Vagina (tissue), 2 donors: ENCODE measurements at places on chromosomes 5 and 9.

DNA sequence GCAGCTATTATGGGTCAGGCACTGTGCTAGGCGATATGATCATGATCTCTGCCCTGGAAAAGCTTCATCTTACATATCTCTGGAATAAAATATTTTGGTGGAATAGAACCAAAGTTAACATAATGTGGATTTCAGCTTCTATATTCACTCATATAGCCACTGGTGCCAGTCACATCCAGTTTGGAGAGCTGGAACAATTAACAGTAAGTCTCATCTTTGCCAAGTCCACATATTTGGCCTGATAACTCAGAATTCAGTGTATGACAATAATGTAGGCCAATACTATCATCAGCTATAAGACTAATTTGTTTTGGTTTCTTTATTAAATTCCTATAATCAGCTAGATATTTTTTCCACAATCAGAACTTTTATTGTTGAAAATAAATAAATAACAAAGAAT, 5.9 kb upstream of the FAM13B start:
- DNase-seq, result no peak
- H3K36me3 ChIP-seq, result no peaks in the 10 kb centered on the region
- H3K4me1 ChIP-seq, result peaks cover 7% of the 10 kb centered on the region
- H3K27ac ChIP-seq, result no peak overlapping the region
- H3K27me3 ChIP-seq, result no peaks in the 10 kb centered on the region
- no peak overlapping the region for H3K4me3 ChIP-seq

DNA sequence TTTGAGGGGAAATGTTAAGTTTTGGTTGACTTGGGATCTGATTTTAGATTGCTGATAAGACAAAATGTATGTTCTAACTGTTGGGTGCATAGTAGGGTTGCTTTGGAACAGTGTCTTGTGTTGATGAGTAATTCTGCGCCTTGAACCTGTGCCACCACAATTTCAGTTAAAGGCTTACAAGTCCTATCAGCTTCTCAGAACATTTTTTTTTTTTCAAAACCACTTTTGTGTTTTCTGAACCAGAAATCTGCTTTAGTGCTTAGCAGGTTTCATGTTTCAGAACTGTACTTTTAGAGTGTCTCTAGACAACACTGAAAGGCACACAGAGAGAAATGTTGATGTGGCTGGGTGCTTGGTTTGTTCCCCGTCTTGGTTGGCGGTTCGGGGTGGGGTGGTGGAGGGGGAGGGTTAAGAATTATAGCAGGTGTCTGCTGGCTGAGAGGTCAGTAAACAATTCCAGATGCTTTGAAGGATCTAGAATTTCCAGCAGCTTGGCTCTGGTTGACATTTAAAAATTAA, 84.6 kb downstream of the ANKRD55 start:
- no peak overlapping the region for H3K27ac ChIP-seq
- H3K27me3 ChIP-seq, result no peaks in the 10 kb centered on the region
- DNase-seq, result no peak
- no peak overlapping the region for H3K4me3 ChIP-seq
- H3K36me3 ChIP-seq, result no peaks in the 10 kb centered on the region

DNA sequence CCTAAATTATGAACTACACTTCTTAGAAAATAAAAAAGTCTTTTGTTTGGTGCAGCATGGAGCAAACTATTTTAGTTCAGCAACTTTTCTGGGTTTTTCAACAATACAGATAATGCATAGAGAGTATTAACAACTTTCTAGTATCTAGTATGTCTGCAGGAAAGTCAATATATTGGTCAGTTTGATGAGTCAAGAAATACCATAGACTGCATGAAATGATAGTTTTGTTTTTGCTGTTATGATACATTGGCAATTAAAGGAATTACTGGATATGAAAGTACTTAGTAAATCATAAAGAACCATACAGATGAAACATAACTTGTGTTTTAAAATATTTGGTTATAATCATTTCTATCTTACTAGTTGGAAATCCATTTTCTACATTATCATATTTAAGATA, 173.5 kb downstream of the GIN1 start:
- H3K4me1 ChIP-seq, result no peaks in the 10 kb centered on the region
- no peak for DNase-seq
- H3K27ac ChIP-seq, result no peak overlapping the region
- H3K4me3 ChIP-seq, result no peak overlapping the region
- no peaks in the 10 kb centered on the region for H3K27me3 ChIP-seq
- no peaks in the 10 kb centered on the region for H3K36me3 ChIP-seq

DNA sequence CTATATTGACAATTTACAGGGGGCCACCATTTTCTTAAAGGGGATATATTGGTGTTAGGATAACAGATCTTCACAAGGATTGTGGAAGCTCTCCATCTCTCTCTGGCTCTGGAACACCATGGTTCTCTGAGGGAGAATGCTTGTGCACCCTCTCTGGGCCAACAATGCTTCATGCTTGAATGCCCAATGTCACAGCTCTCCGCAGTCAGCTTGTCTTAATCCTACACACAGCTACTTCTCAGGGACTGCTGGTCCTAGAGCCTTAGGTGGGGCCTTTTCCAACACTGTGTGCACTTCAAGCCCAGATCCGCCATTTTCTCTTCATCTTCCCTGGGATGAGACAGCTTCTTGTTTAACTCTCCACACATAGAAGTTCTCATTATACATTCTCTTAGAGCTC, 6.9 kb upstream of the PDLIM4 start:
- no peak overlapping the region for H3K4me3 ChIP-seq
- H3K27ac ChIP-seq, result no peak overlapping the region
- peaks cover 22% of the 10 kb centered on the region for H3K4me1 ChIP-seq
- no peaks in the 10 kb centered on the region for H3K36me3 ChIP-seq

- H3K36me3 ChIP-seq, result no peaks in the 10 kb centered on the region
- H3K4me3 ChIP-seq, result peak overlapping the region; percentile 34
- H3K27me3 ChIP-seq, result peaks cover 49% of the 10 kb centered on the region
- H3K27ac ChIP-seq, result no peak overlapping the region
- H3K4me1 ChIP-seq, result peaks cover 48% of the 10 kb centered on the region
Observed at GRCh38 chr9:93952119-93952783, 2.9 kb downstream of the BARX1 start.

GRCh38 chr5:58628626-58629025, 45.8 kb downstream of the RAB3C start:
- DNase-seq, result no peak
- no peaks in the 10 kb centered on the region for H3K36me3 ChIP-seq
- H3K27me3 ChIP-seq, result no peaks in the 10 kb centered on the region
- H3K4me1 ChIP-seq, result no peaks in the 10 kb centered on the region

DNA sequence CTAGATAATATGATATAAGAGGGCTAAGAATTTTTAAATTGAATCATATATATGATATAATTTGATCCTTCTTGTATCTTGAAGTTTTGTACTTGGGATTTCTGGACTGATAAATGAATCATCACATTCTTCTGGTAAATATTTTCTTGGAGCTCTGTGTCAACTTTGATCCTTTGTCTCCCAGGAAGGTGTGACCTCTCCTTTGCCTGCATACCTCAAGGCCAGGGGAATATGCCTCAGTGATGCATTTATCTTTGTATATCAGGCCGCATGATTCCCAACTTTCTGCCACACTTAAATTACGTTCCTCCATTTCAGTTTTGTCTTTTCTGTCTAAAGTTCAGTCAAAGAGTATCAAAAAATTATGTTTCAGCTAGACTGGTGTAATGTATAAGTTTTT, 101.2 kb downstream of the NLN start:
- no peak overlapping the region for H3K27ac ChIP-seq
- no peak overlapping the region for H3K4me3 ChIP-seq
- no peak for DNase-seq
- H3K4me1 ChIP-seq, result no peaks in the 10 kb centered on the region
- H3K27me3 ChIP-seq, result no peaks in the 10 kb centered on the region

DNA sequence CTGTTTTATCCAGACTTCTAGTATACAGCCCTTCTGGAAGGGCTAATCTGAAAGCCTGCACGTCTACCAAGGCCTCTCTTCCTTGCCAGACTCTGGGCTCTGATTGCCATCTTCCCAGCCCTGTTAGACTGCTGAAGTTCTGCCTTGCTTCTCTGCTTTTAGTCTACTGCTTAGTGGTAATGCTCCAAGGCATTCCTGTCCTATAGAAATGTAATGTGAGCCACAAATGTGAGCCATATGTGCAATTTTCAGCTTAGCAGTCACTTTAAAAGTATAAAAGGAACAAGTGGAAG, 32.1 kb downstream of the WNK2 start:
- DNase-seq, result no peak
- no peak overlapping the region for H3K4me3 ChIP-seq
- no peaks in the 10 kb centered on the region for H3K27me3 ChIP-seq
- no peaks in the 10 kb centered on the region for H3K4me1 ChIP-seq

- H3K4me3 ChIP-seq, result no peak overlapping the region
- no peaks in the 10 kb centered on the region for H3K4me1 ChIP-seq
- no peaks in the 10 kb centered on the region for H3K27me3 ChIP-seq
- H3K36me3 ChIP-seq, result no peaks in the 10 kb centered on the region
- DNase-seq, result no peak
Observed at GRCh38 chr9:85716031-85716877, 25.5 kb downstream of the AGTPBP1 start.

DNA sequence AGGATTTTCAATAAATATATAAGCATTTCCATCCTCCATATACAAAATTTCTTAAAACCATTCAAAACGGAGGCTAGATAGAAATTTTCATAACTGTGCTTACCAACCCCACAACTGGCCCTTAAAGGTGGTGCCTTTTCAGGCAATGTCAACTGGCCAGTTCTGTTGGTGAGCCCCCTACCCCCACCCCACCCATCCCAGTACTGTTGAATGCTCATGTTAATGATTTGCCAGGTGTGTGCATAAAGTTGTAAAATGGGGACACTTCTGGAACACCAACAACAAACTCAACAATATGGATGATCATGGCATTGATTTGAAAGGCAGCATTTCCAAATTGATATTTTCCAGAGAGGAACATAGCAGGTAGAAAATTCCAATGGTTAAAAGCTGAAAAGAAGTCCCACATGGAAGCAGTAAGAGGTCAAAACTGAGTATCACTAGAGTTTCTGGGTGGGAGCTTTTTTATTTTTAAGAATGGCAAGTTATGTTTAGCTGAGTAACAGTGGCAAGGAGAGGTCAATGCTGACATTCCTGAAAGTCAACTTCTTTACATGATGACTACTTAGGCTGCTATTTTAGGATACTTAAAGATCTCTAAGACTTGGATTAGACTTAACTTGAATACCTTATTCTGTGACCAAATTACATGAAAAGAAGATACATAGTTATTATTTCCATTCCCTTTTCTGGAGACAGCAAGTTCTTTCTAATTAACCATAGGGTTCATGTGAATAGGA, 2.7 kb downstream of the LEAP2 start:
- no peaks in the 10 kb centered on the region for H3K4me1 ChIP-seq
- no peak for DNase-seq
- H3K27me3 ChIP-seq, result no peaks in the 10 kb centered on the region
- no peak overlapping the region for H3K27ac ChIP-seq

DNA sequence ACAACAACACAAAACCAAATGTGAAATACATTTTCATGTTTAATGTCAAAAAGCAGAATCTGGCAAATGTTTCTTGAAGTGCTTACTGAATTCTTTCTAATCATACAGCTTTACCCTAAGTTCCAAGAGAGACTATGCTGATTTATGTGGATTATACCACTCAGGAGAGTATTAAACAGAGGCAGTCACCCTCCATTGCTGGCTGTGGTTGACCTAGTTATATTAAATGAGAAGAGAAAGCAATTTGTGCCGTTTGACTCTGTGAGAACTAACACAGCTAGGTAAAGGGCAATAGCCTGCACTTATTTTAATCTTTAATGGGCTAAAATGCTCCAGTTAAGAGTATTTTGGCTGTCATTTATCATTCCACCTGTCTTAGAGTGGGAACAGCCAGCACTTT, 62.6 kb downstream of the ELL2 start:
- DNase-seq, result no peak
- no peaks in the 10 kb centered on the region for H3K4me1 ChIP-seq
- H3K4me3 ChIP-seq, result no peak overlapping the region
- peaks cover 39% of the 10 kb centered on the region for H3K36me3 ChIP-seq
- H3K27ac ChIP-seq, result no peak overlapping the region

DNA sequence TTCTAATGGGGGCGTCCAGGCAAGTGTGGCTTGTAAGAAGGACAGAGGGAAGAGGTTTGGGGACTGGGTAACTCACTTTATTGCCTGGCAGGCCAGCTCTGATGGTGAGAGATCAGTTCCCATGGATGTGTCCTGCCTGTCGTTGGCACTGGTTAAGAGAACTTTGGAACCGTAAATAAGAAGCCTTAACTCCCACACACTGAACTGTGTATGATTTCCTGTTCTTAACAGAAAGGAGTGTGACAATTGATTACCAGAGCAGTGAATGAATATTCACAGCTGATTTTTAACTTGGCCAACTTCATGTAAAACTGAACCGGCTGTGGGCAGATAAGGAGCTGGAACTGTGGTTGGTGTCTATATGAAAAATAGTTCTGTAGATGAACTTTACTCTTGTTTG, 63.2 kb downstream of the MEGF10 start:
- H3K4me3 ChIP-seq, result no peak overlapping the region
- H3K27me3 ChIP-seq, result no peaks in the 10 kb centered on the region
- no peak overlapping the region for H3K27ac ChIP-seq
- H3K36me3 ChIP-seq, result no peaks in the 10 kb centered on the region
- DNase-seq, result no peak
- H3K4me1 ChIP-seq, result no peaks in the 10 kb centered on the region

DNA sequence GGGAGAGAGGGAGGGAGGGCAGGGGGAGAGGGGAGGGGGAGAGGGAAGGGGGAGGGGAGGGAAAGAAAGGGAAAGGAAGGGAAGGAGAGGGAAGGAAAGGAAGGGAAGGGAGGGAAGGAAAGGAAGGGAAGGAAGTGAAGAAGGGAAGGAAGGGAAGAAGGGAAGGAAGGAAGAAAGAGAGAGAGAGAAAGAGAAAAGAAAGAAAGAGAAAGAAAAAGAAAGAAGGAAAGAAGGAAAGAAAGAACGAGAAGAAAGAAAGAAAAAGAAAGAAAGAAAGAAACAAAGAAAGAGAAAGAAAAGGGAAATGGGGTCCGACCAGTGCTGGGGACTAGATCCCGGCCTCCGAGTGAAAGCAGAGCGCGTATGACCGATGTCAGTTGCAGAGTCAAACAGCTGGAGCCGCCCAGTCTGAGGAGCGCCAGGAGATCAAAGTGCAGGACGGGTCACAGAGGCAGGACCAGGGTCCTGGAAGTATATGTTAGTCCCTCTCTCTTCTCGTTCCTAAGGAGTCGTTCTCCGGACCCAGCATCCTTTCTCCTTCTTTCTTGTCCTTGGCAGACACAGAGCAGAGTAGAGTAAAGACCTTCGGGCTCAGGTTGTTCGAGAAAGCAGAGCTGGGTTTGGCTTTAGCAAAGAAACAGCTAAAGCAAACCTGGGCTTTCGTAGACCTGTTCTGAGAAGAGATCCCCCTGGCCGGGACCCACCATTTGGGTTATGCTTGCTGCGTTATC, 305.4 kb upstream of the MSX2 start:
- H3K4me3 ChIP-seq, result no peak overlapping the region
- no peak overlapping the region for H3K27ac ChIP-seq
- H3K27me3 ChIP-seq, result no peaks in the 10 kb centered on the region
- H3K36me3 ChIP-seq, result no peaks in the 10 kb centered on the region
- peaks cover 8% of the 10 kb centered on the region for H3K4me1 ChIP-seq
- DNase-seq, result no peak

- H3K4me1 ChIP-seq, result no peaks in the 10 kb centered on the region
- no peak overlapping the region for H3K27ac ChIP-seq
- H3K36me3 ChIP-seq, result peaks cover 21% of the 10 kb centered on the region
- no peaks in the 10 kb centered on the region for H3K27me3 ChIP-seq
- no peak overlapping the region for H3K4me3 ChIP-seq
Observed at GRCh38 chr5:37412515-37412914, 33.4 kb downstream of the WDR70 start.

- DNase-seq, result no peak
- H3K27me3 ChIP-seq, result no peaks in the 10 kb centered on the region
- H3K4me1 ChIP-seq, result no peaks in the 10 kb centered on the region
- no peak overlapping the region for H3K4me3 ChIP-seq
- no peaks in the 10 kb centered on the region for H3K36me3 ChIP-seq
- no peak overlapping the region for H3K27ac ChIP-seq
Observed at GRCh38 chr9:105850852-105851500, 156.6 kb downstream of the TMEM38B start.
